ENCODE measurements at places on chromosomes 3 and 15.

DNA sequence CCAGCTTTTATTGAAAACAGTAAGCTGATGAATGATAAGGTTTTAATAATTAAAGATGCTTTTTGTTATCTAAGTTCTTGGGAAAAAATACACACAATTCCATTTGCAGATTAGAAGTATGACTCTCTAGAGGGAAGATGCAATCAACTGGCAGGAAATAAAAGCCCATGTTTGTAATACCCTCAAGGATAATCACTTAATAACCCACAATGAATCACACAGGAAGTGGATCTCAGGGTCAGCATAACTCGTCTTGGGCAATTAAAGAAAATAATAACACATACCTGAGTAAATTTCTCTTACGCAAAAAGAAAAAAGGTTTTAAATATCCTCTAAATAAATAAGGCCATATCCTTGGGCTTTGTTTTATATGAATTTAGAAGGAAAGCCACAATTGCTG, 9.4 kb upstream of the EID1 start:
- no peak for DNase-seq

GRCh38 chr3:107411779-107412178, 34.5 kb downstream of the CCDC54 start:
- DNase-seq = no peak

GRCh38 chr3:173870976-173871375, 473.4 kb downstream of the NLGN1 start:
- no peak for DNase-seq

DNA sequence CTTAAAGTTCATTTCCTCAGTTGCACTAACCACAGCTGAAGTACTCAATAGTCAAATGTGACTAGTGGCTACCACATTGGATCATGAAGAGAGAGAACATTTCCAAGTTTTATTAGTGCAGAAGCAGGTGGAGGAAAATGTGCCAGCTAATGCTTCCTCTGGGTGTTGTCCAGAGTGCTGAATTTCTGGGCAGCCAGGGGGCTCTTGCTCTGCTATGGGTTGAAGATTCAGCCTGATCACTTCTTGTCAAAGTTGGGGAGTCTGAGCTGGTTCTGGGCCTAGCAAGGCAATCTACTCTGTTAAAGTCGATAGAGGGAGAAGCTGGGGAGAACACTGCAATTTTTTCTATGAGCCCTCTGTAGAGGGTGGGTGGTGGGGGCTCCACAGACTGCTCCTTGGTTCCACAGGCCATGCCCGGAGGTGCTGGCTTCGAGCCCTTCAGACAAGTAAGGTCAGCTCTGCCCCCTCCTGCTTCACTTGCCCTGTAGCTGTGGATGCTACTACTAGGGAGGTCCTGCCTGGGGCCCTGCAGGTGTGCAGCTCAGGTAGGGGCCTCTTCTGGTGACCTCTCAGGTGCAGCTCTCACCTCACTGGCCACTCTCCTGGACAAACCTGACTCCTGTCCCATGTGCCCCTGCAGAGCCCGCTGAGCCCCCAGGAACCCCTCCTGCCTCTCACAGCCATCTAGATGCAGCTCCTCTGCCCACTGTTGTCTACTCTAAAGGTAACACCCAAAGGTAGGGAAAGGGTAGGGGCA, 8.2 kb downstream of the ALG3 start:
- DNase-seq = no peak

DNA sequence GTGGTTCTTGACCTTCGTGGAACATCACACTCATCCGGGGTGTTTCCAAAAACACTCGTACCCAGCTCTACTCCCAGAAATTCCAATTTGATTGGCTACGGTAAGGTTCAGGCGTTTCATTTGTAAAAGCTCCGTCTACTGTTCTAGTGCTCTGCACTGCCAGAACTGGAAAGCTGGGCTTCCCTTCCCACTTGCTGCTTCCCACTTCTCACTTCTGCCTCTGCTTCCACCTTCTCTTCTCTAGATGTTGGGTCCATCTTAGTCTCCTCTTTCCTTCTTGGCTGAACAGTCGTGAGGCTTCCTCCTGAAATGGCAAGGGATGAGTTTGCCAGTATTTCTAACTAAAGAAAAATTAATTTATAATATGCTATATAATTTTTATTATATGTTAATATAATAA, 29.8 kb upstream of the RHCG start:
- DNase-seq = no peak

DNA sequence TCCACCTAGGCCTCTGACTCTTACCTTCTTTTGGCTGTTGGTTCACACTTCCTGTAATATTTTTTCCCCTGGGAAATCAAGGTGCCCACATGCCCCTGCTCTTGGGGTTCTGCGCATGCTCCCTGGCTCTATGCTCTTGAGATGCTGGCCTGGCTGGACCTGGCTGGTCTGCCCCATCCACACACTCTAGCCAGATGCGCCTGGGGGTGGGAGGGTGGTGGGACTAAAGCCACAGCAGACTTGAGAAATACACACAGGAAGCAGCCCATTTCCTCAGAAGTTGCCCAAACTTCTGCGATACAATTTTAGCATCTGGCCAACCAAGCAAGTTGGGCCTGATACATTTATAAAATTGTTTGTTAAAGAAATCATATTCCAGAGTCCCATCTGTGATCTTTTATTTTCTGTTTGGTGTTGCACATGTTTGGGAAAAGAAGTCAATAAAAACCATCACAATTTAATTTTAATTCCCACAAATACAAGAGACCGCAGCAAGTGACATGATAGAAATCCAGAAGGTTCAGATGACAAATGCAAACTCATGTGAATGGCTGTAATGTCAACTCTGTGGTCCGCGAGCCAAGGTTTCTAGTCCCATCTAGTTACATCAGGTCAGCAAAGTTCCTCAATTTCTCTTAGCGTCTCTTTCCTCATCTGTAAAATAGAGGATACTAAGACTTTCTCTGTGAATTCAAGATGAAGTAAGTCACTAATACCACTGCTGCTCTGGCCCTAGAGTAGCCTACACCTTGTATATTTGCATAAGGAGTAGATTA, 55.9 kb upstream of the MEF2A start:
- no peak for DNase-seq

DNA sequence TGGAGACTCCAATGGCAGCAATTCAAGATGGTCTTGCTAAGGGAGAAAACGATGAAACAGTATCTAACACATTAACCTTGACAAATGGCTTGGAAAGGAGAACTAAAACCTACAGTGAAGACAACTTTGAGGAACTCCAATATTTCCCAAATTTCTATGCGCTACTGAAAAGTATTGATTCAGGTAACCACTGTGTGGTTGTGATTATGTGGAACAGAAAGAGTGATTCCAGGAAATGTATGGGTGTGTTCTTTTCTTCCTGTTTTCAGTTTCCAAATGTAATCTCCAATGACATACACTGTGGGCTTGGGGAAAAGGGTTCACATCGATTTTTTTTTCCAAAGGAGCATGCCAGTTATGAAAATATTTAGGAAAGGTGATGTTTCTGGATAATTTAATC, 10.9 kb downstream of the SCG3 start:
- DNase-seq = no peak

DNA sequence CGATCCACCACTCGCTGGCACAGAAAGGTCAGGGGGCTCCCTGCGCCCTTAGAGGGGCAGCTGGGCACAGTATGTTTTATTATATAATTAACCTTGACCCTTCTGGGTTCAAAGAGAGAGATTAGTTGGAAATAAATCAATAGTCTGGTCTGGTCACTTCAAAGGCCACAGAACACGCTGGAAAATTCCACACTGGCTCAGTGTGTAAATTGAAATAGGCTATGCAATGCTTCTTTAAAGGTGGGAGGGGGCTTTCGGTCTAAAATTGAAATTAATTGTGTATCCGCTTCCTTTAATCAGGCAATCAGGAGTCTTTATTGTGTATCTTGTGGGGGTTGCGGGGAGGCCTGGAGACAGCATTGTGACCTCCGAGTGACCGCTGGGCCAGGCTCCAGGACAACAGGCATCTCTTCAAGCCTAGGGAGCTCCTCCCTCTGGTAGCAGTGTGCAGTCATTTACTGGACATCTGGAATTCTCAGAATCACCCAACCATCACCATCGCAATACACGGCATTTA, 8.0 kb downstream of the RNU5B-1 start:
- no peak for DNase-seq

- DNase-seq = no peak
Observed at GRCh38 chr3:174216946-174217718, 642.0 kb upstream of the NAALADL2 start.

GRCh38 chr3:2851835-2852234, 258.3 kb downstream of the IL5RA start:
- no peak for DNase-seq

- no peak for DNase-seq
Observed at GRCh38 chr3:7800006-7800780, 701.4 kb upstream of the LMCD1 start.

DNA sequence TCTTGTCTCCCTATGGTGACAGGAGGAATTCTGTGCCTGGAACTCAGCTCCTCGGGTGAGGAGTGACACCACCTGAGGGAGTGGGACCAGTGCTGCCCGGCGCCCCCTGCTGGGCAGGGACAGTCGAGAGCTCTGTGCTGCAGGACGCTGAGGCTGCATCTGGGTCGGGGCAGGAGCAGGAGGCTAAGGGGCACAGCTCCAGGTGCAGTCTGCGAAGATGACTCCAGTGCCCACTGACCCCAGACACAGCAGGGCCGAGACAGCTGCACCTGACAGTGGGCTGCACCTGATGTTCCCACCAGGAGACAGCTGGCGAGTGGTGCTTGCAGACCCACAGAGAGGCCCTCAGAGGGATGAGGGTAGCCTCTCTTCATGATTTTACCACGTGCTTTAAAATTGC, 152.9 kb downstream of the ATP10A start:
- DNase-seq = no peak

DNA sequence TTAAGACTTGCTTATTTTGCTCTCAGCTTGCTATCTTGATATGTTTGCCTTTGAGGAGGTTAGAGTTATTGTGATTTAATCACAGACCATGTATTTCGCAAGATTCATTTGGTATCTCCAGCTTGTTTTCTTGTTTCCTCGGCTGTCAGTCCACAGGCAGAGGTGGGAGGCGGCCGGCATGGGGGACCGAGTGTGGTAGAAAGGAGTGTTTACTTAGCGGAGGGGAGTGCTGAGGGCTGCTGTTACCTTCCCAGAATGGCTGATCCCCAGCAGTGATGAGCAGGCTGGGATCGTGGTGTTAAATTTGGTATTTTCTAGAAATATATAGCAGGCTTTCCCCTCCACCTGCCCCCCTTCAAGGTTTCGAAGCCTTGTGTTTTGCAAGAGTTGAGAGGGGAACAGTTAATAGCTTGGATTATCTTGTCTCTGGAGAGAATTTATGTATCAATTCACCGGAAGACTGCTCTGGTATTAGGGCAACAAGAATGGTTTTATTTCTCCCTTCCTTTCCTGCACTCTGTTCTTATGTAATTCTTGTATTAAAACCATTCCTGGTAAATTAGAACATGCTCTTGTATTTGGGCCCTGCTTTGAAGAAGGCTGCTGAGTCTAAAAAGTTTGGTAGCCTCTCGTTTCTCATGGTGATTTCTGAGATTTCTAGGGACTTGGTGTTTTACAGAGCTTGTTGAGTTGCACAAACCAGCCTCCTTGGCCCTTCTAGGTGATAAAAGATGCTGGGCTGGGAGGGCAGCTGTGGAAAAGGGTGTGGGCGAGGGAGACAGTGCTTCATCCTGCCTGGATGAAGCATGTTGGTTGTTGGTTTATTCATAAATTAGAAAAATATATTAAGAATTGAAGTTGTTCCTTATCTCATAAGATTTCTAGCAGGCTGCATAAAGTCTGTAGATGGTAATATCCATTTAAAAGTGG, 151.4 kb downstream of the IGF1R start:
- no peak for DNase-seq

- no peak for DNase-seq
Observed at GRCh38 chr3:54628888-54629441, 298.9 kb downstream of the LRTM1 start.

DNA sequence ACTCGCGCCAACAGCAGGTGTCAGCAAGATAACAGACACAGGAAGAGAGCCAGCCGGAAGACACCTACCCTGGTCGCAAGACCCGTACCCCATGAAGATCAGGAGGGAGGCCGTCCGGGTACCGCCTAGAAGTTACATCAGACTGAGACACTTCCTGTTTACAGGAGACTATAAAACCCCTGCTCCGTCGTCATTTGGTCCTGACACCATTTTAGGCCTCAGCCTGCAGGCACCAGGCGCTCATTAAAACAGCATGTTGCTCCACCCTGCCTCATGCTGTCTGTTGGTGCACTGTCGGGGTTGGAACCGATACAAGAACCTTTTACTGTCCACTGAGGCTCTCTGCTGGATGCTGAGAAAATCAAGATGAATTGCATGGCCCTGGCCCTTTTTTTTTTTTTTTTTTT, 15.6 kb upstream of the PRTG start:
- no peak for DNase-seq

GRCh38 chr3:139358841-139359562, 15.2 kb downstream of the MRPS22 start:
- DNase-seq = no peak

GRCh38 chr3:112735926-112736325, 95.0 kb upstream of the CCDC80 start:
- no peak for DNase-seq

DNA sequence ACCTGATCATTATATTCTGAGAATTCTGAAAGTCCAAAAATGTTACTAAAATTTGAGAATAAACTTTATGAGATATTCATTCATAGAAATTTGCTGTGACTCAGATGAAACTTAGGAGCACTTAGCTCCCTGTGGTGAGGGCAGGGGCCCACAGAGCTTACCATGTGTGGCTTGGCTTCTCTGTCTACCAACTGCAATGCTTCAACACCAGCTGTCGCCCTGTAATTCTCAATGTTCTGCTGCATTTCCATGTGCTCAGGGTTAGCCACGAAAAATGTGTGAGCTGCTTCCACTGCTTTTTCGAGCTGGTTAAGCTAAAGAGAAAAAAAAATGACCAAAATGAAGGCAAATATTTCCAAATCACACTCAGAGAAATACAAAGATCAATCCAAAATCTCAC, 125.6 kb downstream of the P3H2 start:
- no peak for DNase-seq

DNA sequence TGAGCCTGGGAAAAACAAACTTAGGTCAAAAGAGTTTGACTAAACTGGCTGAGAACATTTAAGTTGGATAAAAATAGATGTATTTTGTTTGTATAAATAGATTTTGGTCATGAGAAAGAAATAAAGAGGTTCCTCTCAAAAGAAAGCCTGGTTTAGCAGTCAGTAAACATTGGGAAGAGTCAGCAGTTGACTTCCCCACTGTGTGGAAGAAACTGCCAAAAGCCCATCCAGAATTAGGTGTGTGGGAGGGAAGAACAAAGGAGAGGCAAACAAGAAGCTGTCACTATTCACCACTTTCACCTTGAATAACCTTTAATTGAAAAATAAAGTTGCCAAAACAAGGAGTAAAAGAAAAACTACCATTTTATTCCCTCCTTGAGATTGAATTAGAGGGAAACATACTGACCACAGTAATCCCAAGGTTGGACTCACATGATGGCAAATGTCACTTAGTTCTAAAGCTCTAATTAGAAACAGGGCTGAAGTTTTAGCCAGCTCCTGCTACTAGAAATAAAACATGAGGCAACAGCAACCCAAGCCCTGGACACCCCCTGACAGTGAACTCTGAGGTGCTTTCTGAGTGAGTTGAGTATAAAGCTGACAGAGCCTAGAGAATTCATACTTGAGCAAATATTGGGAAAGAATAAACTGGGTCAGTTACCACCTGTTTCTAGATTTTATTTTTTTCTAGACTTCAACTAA, 139.3 kb downstream of the SERPINI1 start:
- DNase-seq = no peak
